NCI-H774 (cell line): ENCODE measurements at places on chromosomes 5 and 9.

GRCh38 chr9:13145340-13145739 lies 134.2 kb downstream of the MPDZ start:
- DNase-seq, result no peak

GRCh38 chr9:79801459-79801858 lies 229.7 kb downstream of the TLE4 start:
- no peak for DNase-seq

GRCh38 chr5:181070523-181070922 lies 30.5 kb downstream of the BTNL9 start:
- no peak for DNase-seq

DNA sequence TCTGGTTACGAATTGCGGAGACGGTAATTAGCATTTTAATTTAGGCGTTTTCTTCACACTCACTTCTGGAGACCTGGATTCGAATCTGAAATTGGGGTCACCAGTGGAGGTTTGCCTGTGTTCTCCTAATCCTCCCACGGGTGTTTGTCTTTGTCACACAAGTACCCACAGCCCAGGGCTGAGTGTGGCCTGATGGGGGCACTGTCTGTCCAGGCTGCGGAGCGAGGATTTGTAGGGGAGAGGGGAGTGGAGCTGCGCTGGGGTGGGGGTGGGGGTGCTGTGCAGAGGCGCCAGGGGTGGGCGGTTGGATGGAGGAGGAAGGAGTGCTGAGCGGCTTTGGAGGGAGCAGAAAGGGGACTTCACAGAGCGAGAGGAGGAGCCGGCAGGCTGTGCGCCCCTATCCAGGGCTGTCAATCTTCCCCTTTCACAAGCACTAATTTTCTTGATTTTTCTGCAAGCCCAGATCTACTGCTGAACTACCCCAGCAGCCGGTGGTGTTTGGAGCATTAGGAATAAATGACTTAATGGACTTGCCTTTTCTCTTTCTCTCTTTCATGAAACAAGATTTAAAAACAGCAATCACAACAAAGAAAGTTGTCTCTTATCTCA lies 53.1 kb downstream of the TSPAN17 start:
- peak; percentile 17 for DNase-seq

- no peak for DNase-seq
Measured at GRCh38 chr9:113955076-113955752, 79.1 kb downstream of the ZNF618 start.

GRCh38 chr9:81132318-81132717 lies 557.0 kb downstream of the TLE1 start:
- no peak for DNase-seq

DNA sequence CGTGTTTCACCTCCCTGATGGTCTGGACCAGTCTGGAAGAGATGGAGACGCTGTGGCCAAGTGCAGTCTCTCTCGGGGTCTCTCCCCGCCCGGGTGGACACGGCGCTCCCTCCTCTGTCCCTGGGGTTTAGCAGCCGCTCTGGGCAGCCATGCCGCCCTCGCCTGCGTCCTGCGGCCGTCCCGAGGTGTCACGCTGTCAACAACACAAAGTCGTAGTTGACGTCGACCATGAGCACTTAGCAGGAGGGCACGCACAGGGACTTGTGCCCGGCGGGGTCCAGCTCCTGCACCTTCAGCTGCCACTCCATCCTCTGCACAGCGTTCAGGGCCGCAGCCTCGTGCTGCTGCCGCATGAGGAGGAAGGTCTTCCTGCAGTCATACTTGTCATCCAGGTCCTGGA lies 368.9 kb downstream of the CDH9 start:
- DNase-seq, result no peak

GRCh38 chr9:70197216-70198044 lies 61.3 kb upstream of the SMC5 start:
- no peak for DNase-seq

DNA sequence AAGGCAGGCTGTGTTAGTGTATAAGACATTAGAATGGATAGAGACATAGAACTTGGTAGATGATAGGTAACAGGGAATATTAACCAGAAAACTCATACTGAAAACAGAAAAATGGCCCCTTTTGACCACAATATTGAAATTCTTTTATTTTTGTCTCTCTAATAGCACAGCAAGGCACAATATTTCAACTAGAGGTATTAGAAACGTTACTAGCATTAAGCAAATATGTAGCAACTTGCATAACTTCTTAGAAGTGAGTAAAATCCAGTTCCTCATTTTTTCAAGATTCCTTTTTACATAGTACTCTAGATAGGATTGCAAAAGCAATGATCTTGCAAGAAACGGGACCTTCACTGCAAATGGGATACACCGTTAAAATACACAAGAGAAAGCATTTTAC lies 102.7 kb upstream of the VCAN start:
- DNase-seq, result no peak

GRCh38 chr9:87751868-87752267 lies 25.9 kb downstream of the CTSL start:
- no peak for DNase-seq

- no peak for DNase-seq
Measured at GRCh38 chr5:11072568-11072967, 311.5 kb upstream of the DAP start.

GRCh38 chr9:135516132-135516860 lies 4.9 kb upstream of the LCN1 start:
- DNase-seq, result no peak

GRCh38 chr5:143582869-143583268 lies 179.4 kb upstream of the NR3C1 start:
- DNase-seq, result no peak

- DNase-seq, result no peak
Measured at GRCh38 chr5:32581010-32581785, 4.2 kb upstream of the SUB1 start.

GRCh38 chr9:21965401-21965951 lies 28.7 kb downstream of the CDKN2A start:
- no peak for DNase-seq

DNA sequence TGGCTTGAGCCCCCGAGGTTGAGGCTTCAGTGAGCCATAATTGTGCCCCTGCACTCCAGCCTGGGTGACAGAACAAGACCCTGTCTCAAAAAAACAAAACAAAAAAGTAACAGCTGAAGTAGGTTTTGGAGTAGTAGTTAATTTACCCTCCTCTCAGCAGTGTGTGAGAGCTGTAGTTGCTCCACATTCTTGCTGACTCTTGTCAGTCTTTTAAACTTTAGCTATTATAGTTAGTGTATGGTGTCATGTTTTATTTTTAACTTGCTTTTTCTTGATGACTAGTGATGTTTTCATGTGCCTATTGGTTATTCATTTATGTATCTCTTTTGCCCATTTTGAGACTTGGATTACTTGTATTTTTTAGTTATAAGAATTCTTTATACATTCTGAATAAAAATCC lies 52.9 kb upstream of the DHFR start:
- no peak for DNase-seq

DNA sequence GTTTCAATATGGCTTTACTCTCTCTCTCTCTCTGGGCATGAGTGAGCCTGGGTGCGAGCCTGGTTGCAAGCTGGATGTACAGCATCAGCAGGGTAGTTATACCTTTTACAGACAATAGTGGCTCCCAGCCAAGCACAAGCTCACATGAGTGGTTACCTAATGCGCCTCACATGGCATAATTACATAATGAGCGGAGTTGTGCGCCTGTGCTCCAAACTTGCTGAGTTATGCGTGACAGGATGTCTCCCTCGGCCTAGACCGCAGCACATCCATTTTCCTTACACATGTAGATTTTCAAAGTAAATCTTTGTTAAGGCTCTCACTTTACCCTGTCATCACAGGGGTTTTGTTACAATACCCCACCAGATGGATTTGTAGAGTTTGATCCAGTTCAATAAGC lies 233.5 kb upstream of the WWC1 start:
- DNase-seq, result no peak

GRCh38 chr5:122201365-122201764 lies 72.0 kb downstream of the ZNF474 start:
- DNase-seq, result no peak

GRCh38 chr5:95973793-95974325 lies 12.2 kb upstream of the ELL2 start:
- no peak for DNase-seq

DNA sequence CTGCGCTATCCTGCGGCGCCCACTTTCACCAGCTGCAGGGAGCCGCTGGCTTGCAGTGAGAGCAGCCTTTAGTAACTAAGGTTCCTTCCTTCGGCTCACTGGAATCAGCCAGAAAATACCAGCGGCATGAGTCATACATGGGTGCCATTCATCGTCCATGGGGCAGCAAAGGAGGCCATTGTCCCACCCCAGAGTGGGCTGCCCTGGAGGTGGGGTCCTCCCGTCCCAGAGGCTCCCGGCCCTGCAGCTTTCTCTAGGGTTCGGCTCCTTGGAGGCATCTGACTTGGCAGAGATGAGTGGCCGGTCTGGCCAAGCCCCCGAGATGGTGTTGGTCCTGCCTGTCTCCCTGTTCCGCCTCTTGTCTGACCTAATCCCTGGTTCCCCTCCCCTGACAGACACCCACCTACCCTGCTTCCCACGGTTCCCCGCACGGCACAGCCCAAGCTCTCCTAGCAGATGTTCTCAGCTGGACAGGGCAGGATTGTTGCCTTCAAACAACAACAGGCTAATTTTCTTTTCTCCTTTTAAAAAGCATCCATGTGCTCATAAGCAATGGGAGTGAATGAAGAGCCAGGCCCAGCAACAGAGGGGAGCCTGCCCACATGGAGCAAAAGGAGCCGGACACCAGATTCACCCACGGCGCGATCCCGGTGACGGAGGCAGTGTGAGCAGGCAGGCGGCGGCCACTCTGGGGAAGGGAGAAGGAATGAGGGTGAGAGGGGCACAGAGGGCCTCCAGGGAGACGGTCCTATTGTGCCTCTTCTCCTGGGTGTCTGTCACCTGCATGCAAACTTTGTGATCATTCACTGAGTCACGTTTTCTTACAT lies 97.0 kb upstream of the COL5A1 start:
- no peak for DNase-seq

DNA sequence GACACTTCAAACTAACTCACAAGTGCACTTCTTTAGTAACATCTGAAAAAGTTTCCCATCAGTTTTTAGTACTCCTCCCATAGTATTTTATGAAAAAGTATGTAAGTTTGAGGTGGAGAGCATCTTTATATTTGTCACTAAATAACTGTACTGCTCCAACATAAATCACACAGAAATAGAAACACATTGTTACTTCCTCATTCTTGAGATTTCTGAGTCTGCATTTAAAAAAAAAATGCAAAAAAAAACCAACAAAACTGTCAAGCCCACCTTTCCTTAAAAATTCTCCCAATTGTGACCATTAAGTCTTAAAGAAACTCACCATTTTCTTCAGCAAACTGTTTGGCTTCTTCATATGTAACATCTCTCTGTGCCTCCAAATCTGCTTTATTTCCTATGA lies 18.7 kb downstream of the RAB14 start:
- no peak for DNase-seq
